ENCODE measurements at places on chromosomes 5 and 9.

- no peak for DNase-seq
Observed at GRCh38 chr5:114430532-114430931, 68.7 kb downstream of the KCNN2 start.

GRCh38 chr5:17316970-17317459 lies 99.6 kb downstream of the BASP1 start:
- DNase-seq: no peak

DNA sequence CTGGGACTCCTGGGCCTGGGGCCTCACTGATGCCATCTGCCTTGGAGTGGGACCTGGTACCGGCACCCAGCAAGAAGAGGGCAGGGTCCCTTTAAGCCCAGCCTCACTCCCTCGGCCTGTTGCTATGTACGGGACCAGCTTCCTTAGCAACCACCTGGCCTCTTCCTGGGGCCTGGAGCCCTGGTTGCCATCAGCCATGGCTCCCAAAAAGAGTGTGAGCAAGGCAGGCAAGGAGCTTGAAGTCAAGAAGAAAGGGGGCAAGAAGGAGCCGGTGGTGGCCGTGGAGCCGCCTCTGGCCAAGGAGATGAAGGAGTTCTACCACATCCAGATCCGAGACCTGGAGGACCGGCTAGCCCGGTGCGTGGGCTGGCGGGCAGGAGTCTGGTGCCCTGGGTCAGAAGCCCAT lies at the start of gene CFAP157:
Gene CFAP157 (plus strand): TSS at position 153 of the 406 bp plus-strand sequence. CDS start 44 bp downstream, at position 197.
- DNase-seq: no peak

DNA sequence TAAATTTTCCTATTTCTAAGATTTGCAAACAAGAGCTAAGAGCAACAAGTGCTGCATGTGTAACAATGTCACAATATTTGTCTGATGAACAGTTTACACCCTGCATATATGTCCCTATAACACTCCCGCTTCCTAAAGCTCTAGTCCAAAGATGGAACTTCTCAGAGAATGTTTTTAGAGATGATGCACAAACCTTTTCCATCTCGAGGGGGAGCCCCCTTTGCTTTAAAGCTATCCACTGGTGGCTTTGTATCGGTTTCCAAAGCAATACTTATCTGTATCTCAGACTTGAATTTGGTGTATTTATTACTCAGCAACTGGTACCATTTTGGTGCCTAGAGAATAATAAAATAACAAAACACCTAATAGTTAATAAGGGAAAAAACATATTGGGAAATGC lies 11.0 kb downstream of the CEP120 start:
- no peak for DNase-seq

DNA sequence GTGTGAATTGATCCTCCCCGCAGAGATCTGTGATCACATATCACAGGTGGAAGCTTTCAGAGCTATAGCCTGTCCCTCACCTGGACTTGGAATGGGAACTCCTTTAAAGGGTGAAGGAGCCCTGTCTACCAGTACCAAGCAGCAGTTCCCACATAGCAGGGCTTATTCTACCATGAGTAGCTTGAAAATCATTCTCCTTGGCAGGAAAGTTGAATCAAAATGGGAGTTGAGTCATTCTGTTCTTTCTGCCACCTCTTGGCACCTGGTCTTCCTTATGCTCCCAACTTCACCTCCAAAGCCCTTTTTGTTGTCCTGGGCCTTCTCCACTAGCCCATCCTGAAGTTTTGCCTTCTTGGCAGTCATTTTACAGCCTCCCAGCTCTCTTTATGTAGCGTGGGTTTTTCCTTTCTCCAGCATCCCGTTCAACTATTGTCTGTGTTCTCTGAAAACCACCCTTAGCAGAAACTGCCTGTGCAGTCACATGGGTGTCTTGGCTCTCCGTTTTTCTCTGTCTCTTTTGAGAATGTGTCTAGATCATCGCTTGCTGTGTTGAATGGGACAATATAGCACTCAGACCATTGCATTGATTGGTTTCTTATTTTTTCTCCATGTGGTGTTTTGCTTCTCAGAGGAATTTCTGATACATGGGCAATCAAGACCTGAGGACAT lies 222.2 kb downstream of the AOPEP start:
- DNase-seq: no peak

DNA sequence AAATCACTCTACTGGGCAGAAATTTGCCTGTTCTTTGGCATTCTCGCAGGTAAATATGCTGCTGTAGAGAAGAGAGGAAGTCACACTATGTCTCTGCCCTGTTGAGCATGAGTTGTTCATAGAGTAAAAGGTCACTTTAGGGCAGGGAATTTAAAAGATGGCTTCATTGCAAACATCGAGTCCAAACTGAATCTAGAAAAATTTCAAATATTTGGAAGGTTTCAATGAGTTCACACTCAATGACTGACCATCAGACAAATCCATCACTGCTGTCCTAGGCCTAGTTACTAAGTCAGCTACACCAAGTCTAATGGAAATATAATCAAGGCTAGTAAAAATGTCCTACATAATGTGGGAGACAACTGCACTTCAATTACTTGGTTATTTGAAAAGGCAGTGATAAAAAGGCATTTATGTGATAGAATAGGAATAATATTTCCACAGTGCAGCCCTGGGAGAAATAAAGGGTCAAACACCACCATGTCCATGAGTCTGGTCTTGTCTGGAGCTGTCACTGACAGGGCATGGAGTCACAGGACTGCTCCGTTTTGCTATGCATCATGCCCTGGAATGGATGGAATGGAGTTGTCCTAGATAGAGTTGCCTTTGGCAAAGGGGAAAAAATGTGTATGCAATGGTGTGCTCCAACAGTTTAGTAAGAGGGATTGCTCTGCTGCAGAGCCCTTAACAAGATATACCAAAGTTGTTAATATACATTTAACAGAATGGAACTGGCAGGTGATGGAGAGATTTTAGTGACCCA lies 218.5 kb upstream of the DAPK1 start:
- DNase-seq: no peak

DNA sequence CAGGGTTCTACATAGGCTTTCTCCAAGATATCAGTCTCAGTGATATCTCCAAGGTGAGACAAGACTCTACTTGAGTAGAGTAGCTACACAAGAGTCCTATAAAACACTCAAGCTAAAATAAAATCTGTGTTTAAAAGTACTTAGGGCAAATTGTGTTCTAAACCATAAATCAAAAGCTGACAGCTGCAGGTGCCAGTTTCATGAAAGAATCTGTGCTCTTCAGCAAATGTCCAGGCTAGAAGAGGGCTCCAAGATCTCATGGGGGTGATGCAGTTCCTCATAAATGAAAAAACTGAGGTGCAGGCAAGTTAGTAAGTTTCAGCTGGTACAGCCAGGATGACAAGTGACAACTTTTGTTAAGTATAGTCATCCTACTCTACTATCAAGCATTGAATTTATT lies 142.8 kb upstream of the TNPO1 start:
- DNase-seq: no peak

DNA sequence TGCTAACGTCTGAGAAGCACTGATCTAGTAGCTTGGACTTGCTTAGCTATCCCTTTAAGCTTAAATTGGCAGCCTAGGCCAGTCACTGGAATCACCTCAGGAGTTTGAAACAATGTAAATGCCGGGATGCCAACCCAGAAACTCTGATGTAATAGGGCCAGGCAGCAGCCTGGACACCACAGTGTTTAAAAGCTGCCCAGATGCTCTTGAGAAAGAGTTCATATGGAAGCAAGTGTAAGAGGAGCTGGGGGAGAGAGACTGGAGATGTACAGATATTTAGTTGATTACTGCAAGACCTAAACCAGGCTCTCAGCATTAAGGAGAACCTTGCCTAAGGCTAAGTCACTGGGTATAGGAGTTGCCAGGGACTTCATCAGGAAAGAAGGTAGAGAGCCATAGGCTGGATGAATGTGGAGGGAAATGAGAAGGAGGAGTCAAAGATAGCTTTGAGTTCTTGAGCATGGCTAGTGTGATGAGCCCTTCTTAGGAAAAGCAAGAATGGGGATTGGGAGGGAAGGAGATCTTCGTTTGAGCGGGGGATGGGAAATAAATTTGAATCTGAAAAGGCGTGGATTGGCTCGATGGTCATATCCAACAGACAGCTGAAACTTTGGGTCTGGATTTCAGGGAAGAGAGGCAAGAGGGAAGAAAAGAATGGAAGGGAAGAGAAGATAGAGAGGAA lies 392.9 kb upstream of the WWC1 start:
- no peak for DNase-seq

Measured in stimulated activated CD4-positive, alpha-beta T cell treated with anti-CD3 and anti-CD28 coated beads, Interleukin-12 subunit alpha, Interleukin-12 subunit beta, amount 100 ng/mL, for 48 hours (primary cell).